ENCODE measurements at places on chromosomes 3 and 15.
A peak's percentile ranks its signal among the peaks of the same experiment; 100 is the strongest.

GRCh38 chr3:4938281-4938982, 40.8 kb upstream of the BHLHE40 start:
- no peak for DNase-seq

- no peak for DNase-seq
Measured at GRCh38 chr3:61371123-61371522, 119.9 kb upstream of the FHIT start.

- DNase-seq = no peak
Measured at GRCh38 chr3:174023421-174023820, 625.9 kb downstream of the NLGN1 start.

DNA sequence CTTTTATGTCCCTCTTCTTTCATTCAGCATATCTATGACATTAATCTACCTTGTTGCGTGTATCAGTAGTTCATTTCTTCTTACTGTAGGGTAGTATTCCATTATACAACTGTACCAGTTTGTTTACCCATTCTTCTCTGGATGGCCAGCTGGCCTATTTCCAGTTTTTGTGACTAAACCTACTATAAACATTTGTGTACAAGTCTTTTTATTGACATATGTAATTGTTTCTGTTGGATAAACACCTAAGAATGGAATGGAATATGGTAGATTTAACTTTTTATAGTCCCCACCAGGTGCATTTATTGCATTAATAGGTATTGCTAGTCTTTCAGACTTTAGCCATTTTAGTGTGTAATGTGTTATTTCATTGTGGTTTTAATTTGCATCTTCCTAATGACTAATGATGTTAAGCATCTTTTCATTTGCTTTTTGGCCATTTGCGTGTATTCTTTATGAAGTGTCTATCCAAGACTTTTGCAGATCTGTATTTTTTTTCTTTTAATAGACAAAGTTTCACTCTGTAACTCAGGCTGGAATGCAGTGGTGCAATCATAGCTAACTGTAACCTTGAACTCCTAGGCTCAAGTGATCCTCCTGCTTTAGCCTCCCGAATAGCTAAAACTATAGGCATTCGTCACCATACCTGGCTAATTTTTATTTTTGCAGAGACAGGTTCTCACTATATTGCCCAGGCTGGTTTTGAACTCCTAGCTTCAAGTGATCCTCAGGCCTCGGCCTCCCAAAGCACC, 41.9 kb upstream of the XRN1 start:
- peak; percentile 1 for DNase-seq

- no peak for DNase-seq
Measured at GRCh38 chr3:137296116-137296515, 338.3 kb downstream of the IL20RB start.

GRCh38 chr3:197460002-197460401, 95.8 kb downstream of the BDH1 start:
- no peak for DNase-seq

GRCh38 chr3:14358426-14359211, 43.8 kb upstream of the SLC6A6 start:
- peak; percentile 43 for DNase-seq

DNA sequence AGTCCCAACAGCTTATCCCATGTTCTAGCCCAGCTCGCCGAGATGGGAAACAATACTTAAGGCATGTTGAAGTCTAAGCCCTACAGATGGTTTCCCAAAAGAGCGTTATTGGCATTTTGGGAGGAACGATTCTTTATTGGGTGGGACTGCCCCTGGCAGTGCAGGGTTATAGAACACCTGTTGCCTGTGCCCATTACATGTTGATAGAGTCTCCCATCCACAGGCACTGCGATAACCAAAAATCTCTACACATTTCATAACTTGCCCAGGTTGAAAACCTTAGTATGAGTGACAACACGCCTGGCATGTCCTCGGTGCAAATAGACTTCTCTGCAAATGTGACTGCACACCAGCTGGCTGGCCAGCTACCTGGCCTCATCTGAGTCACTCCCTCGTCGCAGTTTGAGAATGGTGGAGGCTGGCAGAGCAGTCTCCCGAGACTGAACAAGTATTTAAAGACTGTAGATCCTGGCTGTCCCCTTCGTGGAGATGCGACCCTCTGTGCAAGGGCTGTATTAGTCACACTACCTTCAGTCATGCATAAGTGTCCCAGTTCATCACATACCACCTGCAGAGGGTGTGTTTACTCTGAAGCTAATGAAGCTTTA, 18.7 kb downstream of the ZNF80 start:
- no peak for DNase-seq

- peak; percentile 77 for DNase-seq
Measured at GRCh38 chr3:125107861-125108567, 52.2 kb upstream of the HEG1 start.

- no peak for DNase-seq
Measured at GRCh38 chr3:124574012-124574411, 156.2 kb upstream of the UMPS start.

Data from AG04450 (cell line).